ENCODE measurements at places on chromosomes 11 and 22.

DNA sequence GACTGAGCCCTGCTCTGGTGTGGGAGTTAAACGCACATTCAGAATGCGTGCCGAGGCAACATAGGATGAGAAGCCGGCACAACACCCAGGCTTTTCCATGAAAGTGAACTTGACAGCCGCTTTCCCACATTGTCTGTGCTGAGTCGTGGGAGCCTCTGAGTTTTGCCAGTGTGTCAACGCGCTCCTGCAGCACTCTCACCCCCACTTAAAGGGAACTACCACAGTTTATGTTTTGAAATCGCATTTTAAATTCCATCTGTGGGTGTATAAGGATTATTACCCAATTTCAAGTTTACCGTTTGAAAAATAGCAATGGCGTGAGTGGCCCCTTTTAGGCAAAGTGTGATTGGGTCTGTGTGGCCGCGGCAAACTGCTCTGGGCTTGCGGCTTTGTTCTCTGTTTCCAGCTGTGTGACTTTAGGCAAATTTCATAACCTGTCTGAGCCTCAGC is 81.5 kb downstream of the FBLN1 start:
- DNase-seq: no peak

DNA sequence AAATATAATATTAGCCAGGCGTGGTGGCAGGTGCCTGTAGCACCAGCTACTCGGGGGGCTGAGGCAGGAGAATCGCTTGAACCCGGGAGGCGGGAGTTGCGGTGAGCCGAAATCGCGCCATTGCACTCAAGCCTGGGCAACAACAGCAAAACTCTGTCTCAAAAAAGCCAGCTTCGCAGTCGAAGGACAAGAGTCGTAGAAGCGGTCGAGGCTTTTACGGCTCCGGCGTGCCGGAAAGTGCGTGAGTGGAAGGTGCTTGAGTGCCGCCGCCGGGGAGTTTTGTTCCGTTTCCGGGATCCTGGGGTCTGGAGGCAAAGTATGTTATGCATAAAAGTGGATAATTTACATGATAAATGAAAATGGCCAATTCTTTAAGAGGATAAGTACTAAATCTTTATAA is 43.6 kb downstream of the SYN3 start:
- DNase-seq: no peak

- DNase-seq: no peak
Observed at GRCh38 chr11:121524233-121524631, 71.5 kb upstream of the SORL1-AS1 start.

DNA sequence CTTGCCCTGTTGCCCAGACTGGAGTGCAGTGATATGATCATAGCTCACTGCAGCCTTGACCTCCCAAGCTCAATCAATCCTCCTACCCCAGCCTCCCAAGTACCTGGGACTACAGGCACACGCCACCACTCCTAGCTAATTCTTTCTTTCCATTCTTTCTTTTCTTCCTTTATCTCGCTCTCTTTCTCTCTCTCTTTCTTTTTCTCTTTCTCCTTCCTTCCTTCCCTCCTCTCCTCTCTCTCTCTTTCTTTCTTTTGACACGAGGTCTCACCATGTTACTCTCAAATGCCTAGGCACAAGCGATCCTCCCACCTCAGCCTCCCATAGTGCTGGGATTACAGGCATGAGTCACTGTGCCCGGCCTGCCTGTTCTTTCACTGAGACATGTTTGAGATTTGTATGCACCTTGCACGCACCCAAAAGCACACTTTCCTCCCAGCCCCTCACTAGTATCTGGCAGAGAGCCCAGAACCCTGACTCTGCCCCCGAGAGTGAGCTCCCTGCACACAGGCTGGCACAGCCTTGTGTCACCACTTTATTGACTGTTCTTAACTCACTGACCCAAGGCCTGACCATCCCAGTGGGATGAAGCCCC is 56.8 kb downstream of the CD6 start:
- DNase-seq: no peak

DNA sequence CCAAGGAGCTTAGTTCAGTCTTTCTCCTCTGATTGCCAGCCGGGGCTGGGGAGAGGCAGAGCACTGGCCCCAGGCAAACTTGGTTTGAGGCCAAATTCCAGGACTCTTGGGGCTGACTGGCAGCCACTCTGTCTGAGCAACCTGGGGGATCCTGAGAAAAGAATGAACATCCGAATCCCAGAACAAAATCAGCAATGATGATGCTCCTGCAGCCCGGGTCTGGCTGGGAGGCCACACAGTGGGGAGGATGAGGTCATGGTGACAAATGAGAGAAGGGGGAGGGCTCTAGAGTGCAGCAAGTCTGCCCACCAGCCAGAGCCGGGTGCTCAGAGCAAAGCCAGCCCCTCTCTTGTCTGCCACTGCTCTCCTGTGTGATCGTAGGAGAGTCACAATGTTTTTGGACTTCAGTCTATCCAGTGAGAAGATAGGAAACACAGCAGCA is 71.8 kb upstream of the PAX6 start:
- peak; percentile 42 for DNase-seq

GRCh38 chr11:89177691-89178231 is at the start of gene TYR:
TYR (plus strand) TSS chr11:89177875; CDS start chr11:89177954, 79 bp downstream.
- no peak for DNase-seq

- no peak for DNase-seq
Observed at GRCh38 chr11:133492895-133493294, 39.4 kb downstream of the OPCML start.

GRCh38 chr22:48824712-48825651 is 1002.7 kb downstream of the BRD1 start:
- DNase-seq: no peak

GRCh38 chr22:37254209-37254866 is 10.3 kb upstream of the RAC2 start:
- no peak for DNase-seq

DNA sequence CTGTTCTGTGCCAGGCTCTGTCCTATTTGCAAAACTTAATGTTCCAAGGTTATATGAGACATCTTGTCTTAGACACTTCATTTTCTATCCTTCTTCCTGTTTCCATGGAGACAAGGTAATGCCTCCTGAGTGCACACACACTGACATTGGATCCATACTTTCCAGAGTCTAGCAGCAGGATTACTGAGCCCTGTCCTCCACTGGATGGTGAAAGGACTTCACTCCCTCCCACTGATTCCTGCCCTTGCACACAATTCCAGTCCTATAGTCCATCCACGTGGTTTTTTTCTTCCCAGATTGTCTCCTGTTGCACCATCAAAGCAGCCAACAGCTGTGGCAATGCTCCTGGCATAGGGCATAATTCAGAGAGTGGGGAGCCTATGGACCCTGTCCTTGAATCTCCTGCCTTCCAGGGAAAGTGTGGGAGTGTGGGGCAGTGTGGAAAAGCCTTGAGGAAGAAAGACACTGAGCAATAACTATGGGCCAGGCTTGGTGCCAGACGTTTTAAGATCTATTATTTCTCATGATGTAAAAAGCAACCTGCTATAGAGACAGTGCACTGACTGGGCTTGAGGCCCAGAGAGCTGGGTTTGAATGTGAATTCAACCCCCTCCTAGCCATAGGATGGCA is 31.3 kb downstream of the SERPINH1 start:
- DNase-seq: no peak

Measured in neural progenitor cell (in vitro differentiated cells).